ENCODE measurements at places on chromosomes 12 and 14.

DNA sequence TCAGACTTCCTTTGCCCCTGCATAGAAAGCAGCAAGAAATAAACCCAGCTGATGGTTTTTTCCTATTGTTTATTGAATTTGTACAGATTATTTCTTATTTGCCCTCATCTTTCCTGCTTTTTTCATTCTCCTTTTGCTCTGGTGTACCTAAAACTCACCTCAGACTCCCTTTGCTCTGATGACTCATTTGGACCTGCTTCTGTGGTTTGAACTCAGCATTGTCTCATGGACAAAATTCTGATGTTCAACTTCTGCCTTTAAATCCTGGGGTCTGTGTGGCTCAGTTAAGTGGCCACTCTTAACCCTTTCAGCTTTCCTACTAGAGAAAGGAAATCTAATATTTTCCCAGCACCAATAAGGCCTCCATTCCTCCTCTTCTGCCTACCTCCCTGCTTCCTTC, 3.5 kb upstream of the SENP1 start:
- DNase-seq = no peak

- no peak for DNase-seq
Measured at GRCh38 chr14:105087308-105087962, 22.2 kb upstream of the GPR132 start.

- no peak for DNase-seq
Measured at GRCh38 chr12:55957106-55957859, 8.6 kb downstream of the PMEL start.

DNA sequence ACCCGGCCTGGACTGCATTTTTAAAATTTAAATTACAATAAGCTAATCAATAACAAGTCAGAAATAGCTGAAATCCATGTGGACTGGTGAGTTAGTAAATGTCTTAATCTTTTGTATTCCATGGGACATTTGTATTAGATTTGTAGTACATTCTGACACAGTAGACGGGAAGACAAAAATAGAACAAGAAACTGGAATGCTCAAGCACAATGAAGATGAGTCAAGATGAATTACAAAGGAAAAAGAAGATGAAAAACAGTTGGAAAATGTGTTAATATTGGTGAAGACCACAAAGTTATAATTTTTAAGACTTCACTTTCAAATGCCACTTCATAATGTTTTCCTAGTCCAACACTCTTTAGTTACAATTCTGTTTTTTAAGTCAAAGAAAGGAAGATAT, 97.8 kb upstream of the FERMT2 start:
- DNase-seq = no peak

DNA sequence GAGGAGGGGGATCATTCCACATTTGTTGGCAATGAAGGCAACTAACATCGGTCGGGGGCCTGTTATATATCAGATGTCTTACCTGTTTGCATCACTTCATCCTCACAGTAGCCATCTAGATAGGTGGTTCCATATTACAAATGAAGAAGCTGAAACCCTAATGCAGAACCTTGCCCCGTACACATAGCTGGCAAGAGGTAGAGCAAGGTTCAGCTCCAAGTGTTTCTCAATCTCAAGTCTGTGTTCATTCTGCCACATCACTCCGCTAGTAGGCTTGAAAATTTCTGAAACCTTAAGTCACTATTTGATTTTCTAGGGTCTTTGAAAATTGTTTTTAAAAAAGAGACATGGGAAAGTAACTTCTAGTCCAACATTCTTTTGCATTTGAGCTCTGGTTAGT, 17.0 kb downstream of the AVPR1A start:
- no peak for DNase-seq

Measured in T follicular helper cell (primary cell).